ENCODE measurements at places on chromosomes 3 and 15.

GRCh38 chr15:94840794-94841783, 609.7 kb downstream of the MCTP2 start:
- DNase-seq, result no peak

- DNase-seq, result no peak
These were observed 17.5 kb downstream of the CHRM5 start for GRCh38 chr15:33985751-33986150.

DNA sequence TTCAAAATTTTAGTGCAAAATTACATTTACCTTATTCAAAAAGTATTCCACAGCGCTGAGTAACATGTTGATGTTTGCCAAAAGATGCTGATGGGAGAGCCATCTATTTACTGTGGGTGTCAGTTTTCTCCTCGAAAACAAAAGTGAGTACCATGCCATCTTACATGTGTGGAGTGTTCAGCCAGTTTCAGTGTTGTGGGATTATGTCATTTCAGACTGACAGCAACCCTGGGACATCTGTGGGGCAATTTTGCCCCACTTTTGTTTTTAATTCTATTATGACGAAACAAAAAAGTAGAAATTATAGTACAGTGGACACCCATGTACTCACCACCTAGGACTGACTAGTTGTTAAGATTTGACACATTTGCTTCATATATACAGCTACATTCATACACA, 19.6 kb downstream of the SLCO3A1 start:
- no peak for DNase-seq

GRCh38 chr3:188370081-188370830, 216.3 kb downstream of the LPP start:
- DNase-seq, result no peak

- DNase-seq, result no peak
These were observed 86.4 kb upstream of the ABHD17C start for GRCh38 chr15:80608688-80609087.

- DNase-seq, result no peak
These were observed 115.1 kb downstream of the TPRA1 start for GRCh38 chr3:127475391-127475790.

- DNase-seq, result no peak
These were observed 50.7 kb downstream of the APBA2 start for GRCh38 chr15:28936481-28936881.

- no peak for DNase-seq
These were observed 414.9 kb downstream of the NAALADL2 start for GRCh38 chr3:175274056-175274455.

- no peak for DNase-seq
These were observed 26.3 kb downstream of the NGRN start for GRCh38 chr15:90291679-90292356.

DNA sequence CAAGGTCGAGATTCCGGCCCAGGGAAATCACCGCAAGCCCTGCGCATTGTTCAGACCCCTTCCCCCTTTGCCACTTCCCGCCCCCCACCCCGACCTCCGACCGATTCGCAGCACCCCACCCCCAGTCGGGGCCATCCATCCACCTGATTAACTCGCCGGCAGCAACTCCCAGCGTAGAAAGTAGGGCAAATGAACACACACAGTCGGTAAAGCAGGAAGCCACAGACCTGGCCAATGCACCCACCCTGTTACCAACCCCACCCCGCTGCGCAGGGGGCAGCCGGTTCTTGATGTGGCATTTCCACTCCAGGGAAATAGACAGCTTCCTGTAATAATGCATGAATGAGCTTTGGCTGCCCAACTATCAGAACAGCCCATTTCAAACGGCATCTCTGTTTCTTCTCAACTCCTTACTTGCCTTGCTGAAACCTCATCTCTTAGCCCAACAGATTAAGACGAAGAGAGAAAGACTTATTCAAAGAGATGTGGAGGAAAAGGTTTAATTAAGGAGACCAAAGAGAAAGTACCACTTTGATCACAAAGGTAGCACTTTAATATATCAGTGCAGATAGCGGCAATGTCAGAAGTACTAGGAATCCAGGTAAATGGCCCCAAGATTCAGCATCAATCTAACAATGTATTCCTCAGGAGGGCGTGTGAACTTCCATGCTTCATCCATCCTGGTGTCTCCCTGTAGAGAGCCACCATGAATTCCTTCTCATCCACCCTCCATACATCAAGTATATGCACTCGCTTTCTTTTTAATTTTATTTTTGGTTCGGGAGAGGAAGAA, 1.9 kb downstream of the TNIK start:
- peak; percentile 32 for DNase-seq

DNA sequence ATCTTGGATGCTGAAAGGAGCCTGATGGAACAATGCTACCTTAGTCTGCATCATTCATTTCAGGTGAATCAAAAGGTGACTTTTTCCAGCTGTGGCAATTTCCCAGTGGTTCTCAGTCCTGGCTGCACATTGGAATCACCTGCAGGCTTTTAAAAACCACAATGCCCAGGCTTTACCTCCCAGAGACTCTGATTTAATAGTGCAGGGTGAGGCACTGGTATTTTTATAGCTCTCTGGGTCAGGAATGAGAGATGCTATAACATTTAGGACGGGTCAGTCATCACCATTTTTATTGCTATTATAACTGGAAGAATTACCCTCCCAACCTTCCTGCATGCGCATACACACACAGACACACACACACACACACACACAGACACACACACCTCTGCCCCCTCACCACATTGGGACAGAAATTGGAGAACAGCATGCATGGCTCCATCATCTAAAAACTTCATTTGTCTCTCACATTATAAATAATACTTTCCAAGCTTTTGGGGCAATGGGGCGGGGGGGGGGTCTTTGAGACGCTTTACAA, 41.1 kb downstream of the LARP6 start:
- DNase-seq, result no peak

- no peak for DNase-seq
These were observed 225.9 kb downstream of the ITPR1 start for GRCh38 chr3:4719046-4719501.

DNA sequence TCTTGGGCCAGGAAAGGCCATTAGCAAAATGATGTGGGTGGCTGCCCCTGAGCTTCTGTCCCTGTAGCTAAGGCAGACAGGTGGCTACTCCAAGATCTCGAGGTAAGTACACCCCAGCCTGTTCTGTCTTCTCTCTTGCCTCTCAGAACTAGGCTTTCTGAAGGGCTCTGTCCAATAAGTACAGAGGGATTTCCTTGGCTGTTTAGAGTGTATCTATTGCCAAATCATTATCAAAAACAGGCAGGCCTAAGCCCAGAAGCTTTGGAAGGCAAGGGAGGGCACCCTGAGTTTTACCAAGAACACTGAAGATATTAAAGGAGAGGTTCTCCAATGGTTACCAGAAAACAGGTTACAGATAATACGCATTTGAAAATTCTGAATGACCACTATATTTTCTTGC, 156.6 kb downstream of the MYRIP start:
- no peak for DNase-seq

DNA sequence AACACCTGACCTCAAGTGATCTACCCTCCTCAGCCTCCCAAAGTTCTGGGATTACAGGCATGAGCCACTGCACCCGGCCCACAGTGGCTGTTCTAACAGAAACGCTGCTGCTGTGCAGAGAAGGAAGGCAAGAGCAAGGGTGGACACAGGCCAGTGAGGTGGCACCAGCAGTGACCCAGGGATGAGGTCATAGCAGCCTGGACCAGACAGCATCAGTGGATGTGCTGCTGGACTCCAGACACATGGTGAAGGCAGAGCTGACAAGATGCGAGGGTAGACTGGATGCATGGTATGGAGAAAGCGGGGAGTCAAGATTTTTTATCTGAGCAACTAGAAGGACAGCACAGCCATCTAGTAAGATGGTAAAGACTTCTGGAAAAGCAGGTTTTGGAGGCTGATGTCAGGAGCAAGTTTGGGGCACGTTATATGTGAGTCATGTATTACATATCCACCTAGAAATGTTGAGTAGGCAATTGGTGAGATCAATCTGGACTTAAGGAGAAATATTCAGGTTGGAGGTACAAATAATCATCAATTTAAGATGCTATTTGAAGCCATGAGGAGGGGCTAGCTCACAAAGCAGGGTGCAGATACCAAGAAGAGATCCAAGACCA, 22.1 kb upstream of the TJP1 start:
- no peak for DNase-seq

DNA sequence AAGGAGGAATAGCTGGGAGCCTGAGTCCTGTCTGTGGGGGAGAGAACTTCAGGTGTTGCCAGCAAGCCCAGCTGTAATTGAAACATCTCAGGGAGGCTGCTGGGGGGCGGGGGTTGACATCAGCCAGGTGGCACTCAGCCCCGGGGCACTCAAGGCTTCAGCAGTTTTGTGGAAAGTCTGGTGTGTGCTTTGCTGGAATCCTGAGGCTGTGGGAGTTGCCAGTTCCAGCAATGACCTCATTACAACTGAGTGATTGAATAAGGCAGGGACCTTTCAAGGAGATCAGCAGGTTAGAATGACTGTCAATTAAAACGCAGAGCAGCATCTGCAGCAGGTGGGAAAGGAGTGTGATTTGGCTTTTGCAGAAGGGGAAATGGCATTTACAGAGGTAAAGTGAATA, 75.7 kb downstream of the FAM43A start:
- DNase-seq, result no peak

- no peak for DNase-seq
These were observed 38.7 kb downstream of the WDR49 start for GRCh38 chr3:167615030-167615429.

DNA sequence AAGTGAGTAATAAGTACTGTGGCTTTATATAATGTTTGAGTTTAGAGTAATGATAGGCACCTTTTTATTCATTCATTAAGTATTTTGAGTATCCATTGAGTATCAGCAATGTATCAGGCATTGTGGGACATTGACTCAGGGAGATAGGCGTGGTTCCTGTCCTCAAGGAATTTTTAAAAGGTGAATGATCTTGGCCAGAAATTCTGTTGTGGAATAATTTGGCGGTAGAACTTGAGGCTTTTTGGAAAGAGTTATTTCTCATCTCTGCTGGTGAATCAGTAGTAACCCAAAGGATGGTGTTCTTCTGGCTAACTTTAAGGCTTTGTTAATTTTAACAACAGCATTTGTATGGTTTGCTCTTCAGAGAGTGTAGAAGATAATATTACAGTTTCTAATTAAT, 2.0 kb downstream of the RAB7A start:
- no peak for DNase-seq

DNA sequence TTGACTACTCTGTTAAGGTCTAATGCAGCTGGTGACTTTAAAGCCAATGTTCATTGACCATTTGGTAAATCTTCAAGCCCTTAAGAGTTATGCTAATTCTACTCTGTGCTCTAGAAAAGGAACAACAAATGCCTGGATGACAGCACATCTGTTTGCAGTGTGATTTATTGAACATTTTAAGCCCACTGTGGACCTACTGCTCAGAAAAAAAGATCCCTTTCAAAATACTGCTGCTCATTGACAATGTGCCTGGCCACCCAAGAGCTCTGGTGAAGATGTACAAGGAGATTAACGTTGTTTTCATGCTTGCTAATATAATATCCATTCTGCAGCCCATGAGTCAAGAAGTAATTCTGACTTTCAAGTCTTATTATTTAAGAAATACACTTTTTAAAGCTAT, 110.8 kb downstream of the TBC1D5 start:
- DNase-seq, result no peak

- DNase-seq, result no peak
These were observed 49.1 kb downstream of the FBN1 start for GRCh38 chr15:48596415-48596814.

DNA sequence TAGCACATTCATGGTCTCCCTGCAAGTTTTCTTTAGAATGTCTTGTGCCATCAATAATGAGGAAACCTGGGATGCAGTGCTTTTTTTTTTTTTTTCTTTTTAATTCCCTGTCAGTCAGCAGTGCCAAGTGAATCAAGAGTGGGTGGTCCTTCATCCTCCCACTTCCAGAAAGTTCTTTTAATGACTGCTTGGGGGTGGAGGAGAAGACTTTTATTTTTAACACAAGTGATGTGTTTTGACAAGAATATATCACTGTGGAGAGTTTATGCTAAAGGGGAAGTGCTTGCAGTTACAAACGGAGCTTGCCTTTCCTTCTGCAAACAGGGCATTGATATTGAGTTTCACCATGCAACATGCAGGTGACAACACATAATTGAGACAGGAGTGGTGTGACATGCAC, 69.7 kb downstream of the CACNA2D3 start:
- DNase-seq, result peak; percentile 78

DNA sequence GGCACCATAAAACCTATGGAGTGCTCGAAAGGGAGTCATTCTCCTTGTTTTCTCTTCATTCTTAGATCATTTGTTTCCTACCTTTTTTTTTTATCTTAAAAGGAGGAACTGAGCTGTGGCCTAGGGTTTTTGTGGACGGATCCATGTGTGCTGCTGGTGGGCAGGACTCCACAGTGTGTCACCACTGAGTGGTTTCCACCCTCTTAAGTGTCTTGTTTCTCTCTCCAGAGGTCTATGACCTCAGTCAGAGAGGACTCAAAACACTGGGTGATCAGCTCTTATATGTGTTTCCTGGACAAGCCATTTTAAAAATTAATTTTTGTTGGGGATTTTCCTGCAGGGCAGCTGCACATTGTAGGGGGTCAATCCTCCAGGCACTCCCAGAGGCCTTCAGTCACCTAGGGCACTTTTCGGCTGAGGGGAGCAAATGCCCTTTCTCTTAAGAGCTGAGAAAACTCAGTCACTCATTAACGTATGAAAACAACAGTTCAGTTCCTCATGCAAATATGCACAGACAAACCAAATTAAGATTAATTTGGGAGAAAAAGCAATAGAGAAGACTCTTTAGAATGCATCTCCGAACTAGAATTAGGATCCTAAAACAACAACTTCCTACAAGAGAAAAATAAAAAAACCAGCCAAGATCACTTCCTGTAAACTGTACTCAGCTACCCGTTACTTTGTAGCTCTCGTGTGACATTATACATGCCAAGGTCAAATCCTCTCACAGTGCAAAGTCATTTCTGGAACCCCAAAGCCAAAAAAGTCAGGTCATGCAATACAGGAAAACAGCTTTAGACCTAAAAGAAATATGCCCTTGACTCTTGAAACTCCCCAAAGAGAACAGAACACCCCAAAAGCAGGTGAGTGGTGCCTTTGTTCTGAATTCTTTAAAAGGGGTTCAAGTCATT, 27.6 kb upstream of the FAM3D start:
- no peak for DNase-seq

- DNase-seq, result no peak
These were observed 35.2 kb upstream of the USP3 start for GRCh38 chr15:63469190-63469589.

- DNase-seq, result no peak
These were observed 81.2 kb downstream of the CHD2 start for GRCh38 chr15:92981333-92981732.

DNA sequence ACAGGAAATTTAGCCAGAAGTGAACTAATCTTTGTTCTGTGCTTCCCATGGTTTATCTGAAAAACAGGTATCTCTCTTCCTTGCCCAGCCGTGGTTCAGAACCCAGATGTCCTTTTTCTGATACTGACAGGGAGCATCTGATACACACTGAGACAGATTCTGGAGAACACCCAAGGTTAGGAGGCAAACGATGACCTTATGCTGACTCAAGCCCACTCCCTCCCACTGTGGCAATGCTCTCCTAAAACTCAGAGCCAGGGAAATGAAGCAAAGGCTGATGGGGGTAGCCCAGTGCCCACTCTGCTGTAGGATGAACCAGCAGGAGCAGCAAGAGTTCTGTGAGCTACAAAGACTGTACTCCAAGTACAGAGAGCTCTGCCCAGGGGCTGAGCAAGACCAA, 225.1 kb downstream of the NTRK3 start:
- no peak for DNase-seq

Data from putamen (tissue), 1 donor.